ENCODE measurements at places on chromosomes 7 and 10.

DNA sequence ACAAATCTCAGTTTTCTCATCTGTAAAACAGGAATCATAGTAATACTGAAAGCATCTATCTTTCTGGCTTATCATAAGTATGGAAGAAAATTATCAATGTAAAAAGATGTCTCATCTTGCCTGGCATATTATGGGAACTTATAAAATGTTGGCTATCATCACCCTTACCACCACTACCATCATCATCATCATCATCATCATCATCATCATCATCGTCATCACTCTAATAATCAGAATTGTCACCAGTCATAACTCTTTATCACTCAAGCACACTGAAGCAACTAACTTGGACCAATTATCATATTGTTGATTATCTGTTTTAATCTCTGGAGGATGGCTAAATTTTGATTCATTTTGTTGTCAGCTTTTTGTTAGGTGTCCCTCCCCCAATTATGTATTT lies 825.4 kb downstream of the SORCS3 start:
- no peak for DNase-seq

DNA sequence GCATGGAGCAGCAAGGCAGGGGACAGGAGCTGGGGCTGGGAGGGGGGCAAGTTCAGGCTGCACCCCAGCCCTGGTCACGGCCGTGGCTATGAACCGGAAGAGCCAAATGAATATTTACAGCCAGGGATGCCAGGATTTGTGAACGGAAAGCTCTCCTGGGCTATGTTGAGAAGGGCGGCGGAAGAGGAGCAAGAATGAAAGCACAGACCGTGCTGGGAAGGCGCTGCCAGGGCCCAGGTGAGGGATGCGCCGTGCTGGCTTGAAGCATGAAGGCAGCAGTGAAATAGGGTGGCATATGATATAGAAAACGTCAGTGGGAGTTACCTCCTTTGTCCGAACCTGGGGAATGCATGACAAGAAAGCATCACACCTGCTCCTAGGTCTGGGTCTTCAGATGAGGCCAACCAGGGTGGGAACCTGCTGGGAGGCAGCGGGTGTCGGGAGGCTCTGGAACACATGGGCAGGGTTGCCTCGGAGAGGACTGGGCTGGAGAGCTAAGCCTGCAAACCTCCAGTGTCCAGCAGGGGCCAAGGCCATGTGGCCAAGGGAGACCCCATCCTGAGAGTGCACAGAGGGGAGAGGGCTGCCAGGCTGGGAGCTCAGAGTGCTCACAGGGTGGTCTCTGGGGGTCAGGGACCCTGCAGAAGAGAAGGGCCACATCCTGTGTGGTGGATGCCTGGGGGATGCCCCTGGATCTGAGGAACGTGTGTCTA lies 120.6 kb upstream of the TCERG1L start:
- DNase-seq = no peak

DNA sequence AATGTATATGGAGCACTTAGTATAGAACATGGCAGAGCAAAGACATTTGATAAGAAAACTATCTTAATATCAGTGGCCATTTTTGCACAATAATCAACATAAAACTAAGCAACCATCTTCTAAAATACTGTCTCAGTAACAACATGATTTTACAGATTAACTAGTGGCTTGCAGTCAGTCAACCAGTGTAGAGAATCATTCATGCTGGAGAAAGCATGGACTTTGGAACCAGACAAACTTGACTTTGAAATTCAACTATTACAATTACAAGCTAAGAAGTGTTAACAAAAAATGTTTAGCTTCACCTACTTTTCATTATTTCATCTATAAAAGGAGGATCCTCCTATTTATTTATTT lies 27.7 kb downstream of the CUBN start:
- DNase-seq = no peak

GRCh38 chr10:7251696-7252465 lies 159.0 kb downstream of the SFMBT2 start:
- no peak for DNase-seq

GRCh38 chr10:88755753-88756152 lies 4.1 kb upstream of the LIPN start:
- DNase-seq = no peak

DNA sequence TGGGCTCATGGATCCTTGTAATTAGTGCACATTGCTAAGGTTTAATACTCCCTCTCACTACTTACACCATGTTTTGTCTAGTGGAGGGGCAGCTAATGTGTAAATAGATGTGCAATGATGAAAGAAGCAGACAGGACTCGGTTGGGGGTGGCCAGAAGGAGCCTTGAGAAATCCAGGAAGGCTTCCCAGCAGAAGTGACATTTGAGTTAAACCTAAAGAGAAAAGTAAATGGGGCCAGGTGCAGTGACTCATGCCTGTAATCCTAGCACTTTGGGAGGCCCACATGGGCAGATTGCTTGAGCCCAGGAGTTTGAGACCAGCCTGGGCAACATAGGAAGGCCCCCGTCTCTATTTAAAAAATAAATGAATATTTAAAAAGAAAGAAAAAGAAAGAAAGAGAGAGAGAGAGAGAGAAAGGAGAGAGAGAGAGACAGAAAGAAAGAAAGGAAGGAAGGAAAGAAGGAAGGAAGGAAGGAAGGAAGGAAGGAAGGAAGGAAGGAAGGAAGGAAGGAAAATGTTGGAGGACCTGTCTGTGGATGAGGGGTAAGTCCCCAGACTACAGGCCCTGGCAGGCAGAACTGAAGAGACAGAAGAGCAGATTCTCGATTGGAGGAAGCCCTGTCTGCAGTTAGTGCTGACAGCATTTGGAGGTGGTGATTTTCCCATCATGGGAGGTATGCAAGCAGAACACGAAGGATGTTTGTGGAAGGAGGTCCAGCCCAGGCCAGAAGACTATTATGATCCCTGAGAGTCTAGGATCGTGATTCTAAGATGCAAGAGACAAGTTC lies 3.6 kb downstream of the ELN start:
- DNase-seq = no peak

DNA sequence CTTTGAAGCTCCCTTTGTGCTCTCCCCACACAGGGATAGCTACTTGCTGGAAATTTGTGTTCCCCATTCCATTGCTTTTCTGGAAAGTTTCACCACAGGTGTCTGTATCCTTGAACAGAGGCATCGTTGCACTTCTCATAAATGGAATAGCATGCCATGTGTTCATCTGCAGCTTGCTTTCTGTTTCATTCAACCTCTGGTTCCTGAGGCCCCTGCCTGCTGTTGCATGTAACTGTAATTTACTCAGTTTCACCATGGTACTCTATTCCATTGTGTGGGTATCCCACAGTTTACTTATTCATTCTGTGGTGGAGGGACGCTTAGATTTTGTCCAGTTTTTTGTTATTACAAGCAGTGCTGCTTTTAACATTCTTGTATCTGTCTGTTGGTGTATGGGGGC lies 32.0 kb downstream of the EEPD1 start:
- DNase-seq = no peak

DNA sequence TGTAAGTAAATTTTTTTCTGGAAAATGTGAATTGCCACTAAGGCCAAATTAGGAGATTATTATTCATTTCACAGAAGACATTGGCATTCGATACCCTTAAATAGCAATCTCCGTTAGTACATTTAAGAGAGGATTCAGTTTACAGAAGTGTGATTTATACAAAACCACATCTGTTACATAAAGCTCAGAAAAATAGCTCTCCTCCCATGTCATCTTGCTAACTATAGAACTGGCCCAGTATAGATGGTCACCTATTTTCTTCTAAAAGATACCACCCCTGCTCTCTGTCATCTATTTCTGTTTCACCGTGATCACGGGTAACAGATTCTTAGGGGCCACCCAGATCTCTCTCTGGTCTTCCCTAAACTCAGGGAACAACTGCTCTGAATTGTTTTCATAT lies 119.1 kb downstream of the HIP1 start:
- no peak for DNase-seq

GRCh38 chr7:34069676-34070075 lies 164.3 kb downstream of the BMPER start:
- no peak for DNase-seq

GRCh38 chr7:123329988-123330643 lies 130.3 kb upstream of the SLC13A1 start:
- no peak for DNase-seq

GRCh38 chr10:6053303-6053702 lies 8.9 kb downstream of the IL2RA start:
- DNase-seq = no peak

DNA sequence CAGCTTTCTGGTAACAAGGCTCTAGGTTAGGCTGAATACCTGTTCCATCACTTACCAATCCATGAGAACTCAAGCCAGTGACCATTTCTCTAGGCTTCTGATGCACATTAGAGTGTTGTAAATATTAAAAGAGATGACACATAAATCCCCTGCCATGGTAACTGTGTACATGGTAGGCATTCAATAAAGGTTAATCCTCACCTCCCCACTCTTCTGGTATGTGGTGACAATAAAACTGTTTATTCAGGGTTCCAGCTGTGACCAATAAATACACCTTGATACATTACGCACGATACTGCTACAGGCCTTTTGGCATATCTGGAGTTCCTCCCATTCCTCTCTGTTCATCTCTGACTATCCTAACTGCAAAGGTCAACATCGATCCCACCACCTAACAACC lies 171.9 kb downstream of the SRPK2 start:
- DNase-seq = no peak

- no peak for DNase-seq
These were observed 75.8 kb upstream of the MRLN start for GRCh38 chr10:59829024-59829423.

GRCh38 chr7:43905209-43905946 lies 1.0 kb downstream of the URGCP start:
- no peak for DNase-seq

GRCh38 chr7:153385502-153385901 lies 626.0 kb downstream of the ACTR3B start:
- DNase-seq = no peak

DNA sequence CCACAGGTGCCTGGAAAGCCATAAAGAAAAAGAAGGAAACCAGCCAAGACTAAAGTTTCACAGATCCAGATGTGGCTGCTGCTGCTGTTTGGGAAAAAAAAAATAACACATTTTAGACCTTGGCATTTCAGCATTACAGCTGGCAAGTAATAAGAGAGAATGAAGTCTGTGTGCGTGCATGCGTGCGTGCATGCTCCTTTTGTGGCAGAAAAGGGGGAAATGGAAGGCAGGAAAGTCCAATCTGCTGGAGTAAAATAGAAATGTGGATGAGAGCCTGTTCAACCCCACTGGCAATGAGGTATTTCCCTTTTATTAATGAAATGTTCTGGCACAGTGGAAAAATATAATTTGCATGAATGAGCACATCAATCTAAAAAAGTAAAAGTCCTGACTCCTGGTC lies 137.0 kb upstream of the SEMA3A start:
- peak; percentile 28 for DNase-seq
